HCT116 (cell line): ENCODE measurements at places on chromosomes 3 and 15.

- DNase-seq, result no peak
- H3K36me3 ChIP-seq, result no peaks in the 10 kb centered on the region
- peaks cover 39% of the 10 kb centered on the region for H3K4me1 ChIP-seq
- H3K27me3 ChIP-seq, result no peaks in the 10 kb centered on the region
- H3K27ac ChIP-seq, result no peak overlapping the region
- H3K4me3 ChIP-seq, result no peak overlapping the region
Measured at GRCh38 chr15:66839506-66840112, 137.6 kb downstream of the SMAD6 start.

DNA sequence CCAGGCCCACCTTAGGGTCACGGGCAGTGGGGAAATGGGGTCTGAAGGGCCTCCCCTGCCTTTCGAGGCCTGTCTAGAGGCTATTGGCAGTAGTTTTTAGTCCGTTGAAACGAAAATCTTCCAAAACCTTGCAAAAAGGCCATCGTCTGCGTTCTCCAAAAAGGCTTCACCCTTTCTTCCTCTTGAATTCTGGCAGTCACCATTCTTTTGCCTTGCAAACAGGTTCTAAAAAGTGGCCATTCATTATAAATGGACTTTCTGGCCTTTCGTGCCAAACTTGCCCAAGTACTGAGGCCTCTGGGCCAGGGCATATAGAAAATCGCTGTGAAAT, 367 bp upstream of the TARS3 start:
- no peak for DNase-seq
- H3K27ac ChIP-seq, result no peak overlapping the region
- no peak overlapping the region for H3K4me3 ChIP-seq
- H3K27me3 ChIP-seq, result no peaks in the 10 kb centered on the region

- H3K36me3 ChIP-seq, result no peaks in the 10 kb centered on the region
- DNase-seq, result no peak
- no peak overlapping the region for H3K27ac ChIP-seq
- no peaks in the 10 kb centered on the region for H3K27me3 ChIP-seq
- H3K4me1 ChIP-seq, result no peaks in the 10 kb centered on the region
Measured at GRCh38 chr3:126151562-126152302, 28.7 kb downstream of the ALDH1L1 start.

- H3K27ac ChIP-seq, result no peak overlapping the region
- no peaks in the 10 kb centered on the region for H3K27me3 ChIP-seq
- no peak overlapping the region for H3K4me3 ChIP-seq
- H3K36me3 ChIP-seq, result no peaks in the 10 kb centered on the region
- H3K4me1 ChIP-seq, result peaks cover 5% of the 10 kb centered on the region; the same call in 1 of the 2 replicates
Measured at GRCh38 chr15:95019907-95020306, 788.5 kb downstream of the MCTP2 start.

DNA sequence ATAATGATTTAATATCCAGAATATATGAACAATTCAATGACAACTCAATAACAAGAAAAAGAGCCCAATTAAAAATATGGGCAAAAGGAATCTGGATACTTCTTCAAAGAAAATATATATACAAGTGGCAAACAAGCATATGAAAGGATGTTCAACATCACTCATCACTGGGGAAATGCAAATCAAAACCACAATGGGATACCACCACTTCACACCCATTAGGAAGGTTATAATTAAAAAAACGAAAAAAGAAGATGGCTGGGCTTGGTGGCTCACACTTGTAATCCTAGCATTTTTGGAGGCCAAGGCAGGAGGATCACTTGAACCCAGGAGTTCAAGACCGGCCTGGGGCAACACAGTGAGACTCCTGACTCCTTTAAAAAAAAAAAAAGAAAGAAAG, 4.1 kb downstream of the CCDC12 start:
- H3K27ac ChIP-seq, result no peak overlapping the region
- H3K27me3 ChIP-seq, result no peaks in the 10 kb centered on the region
- H3K4me3 ChIP-seq, result no peak overlapping the region
- no peak for DNase-seq
- peaks cover 14% of the 10 kb centered on the region; the same call in 1 of the 2 replicates for H3K36me3 ChIP-seq

DNA sequence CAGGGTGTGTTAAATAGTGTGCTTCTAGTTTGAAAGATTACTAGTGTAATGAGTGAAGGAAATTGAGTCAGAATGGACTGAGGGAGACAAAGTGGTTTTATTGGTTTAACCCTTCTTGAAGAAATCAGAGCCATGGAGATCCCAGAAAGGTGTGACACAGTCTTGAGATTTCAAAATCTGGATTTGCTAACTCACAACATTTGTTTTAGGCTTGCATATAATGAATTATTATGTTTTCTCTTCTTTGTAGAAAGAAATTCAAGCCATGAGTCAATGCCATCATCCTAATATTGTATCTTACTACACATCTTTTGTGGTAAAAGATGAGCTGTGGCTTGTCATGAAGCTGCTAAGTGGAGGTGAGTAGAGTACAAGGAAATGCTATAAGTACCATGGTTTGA, 25.1 kb downstream of the OXSR1 start:
- no peaks in the 10 kb centered on the region for H3K27me3 ChIP-seq
- no peak for DNase-seq
- no peak overlapping the region for H3K4me3 ChIP-seq
- H3K27ac ChIP-seq, result no peak overlapping the region
- H3K36me3 ChIP-seq, result no peaks in the 10 kb centered on the region; the same call in 1 of the 2 replicates
